PC-9 (cell line): ENCODE measurements at places on chromosomes 5 and 9.

DNA sequence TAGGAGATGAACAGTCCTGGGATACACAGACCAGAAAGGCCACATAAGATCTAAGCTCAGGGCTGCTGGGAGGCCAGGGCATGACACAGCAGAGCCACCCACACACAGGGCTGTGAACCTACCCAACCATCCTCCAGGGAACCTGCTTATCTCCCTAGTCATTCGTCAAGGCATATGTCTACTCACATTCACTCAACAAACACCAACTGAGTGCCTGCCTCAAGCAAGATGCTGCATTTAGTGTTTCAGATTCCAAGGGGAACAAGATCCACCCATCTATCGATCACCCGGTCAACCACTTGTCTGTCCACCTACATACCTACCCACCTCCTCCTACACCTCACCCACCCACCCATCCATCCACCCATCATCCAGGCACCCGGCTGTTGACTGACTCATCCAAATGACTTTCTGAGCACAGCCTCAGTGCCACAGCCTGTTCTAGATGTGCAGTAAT, 1.9 kb downstream of the DPM2 start:
- no peak for DNase-seq

- DNase-seq, result no peak
These were observed 75.7 kb downstream of the ZNF608 start for GRCh38 chr5:124670722-124671184.

- peak; percentile 48 for DNase-seq
These were observed 1.8 kb downstream of the FEM1C start for GRCh38 chr5:115542651-115543364.

DNA sequence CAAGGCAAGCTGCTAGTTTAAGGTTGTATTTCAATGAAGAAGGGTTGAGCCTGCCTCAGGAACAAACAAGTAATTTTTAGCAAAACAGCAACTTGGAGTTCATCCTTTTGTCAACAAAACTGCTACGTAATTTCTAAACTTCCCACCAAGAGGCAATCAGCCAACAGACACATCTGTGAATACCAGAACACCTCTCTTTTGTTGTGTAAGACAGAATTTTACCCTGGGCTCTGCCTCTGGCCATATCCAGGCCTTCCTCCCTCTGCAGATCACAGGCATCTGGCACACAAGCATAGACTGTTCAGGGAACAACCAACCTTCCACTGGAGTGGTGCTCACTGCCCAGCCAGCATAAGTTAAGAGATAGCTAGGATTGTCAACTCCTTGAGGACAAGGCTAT, 409.0 kb downstream of the SPOCK1 start:
- DNase-seq, result no peak

- DNase-seq, result no peak
These were observed 6.6 kb upstream of the SQSTM1 start for GRCh38 chr5:179814090-179814489.

DNA sequence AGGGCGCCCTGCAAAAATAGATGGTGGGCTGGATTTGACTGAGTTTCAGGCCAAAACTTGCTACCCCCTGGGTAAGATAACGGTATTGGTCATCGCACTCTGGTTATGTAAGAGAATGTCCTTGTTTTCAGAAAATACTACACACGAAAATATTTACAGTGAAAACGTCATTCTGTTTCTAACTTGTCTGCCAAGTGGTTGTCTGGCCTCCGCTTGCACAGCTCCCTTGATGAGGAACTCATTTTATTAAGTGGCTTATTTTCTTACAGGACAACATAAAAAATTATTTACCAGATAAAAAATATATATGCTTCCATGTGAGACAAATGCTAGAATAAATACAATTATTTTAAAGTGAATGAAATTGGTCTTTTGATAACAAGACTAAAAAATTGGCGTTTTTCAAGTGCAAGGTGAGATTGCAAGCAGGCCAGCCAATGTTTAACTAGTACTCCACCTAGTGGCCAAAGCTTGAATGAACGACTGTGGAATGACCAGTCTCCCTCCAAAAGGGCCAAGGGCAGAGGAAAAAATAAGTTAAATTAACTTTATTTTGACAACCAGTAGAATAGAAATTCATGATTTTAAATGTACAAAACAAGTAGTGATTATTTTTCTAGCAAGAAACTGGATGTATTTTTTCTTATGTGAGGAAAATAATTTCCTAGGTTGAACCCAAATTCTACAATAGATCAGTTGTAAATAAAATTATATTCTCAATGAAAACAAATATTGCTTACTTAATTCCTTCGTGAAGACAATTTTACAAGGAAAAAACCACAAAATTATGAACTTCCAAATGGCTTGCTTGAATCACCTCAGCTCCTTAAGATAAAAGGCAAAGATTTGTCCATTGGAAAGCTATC, 93.2 kb downstream of the ZFAND5 start:
- no peak for DNase-seq

GRCh38 chr5:6759401-6759800, 46.2 kb downstream of the TENT4A start:
- peak; percentile 76 for DNase-seq

DNA sequence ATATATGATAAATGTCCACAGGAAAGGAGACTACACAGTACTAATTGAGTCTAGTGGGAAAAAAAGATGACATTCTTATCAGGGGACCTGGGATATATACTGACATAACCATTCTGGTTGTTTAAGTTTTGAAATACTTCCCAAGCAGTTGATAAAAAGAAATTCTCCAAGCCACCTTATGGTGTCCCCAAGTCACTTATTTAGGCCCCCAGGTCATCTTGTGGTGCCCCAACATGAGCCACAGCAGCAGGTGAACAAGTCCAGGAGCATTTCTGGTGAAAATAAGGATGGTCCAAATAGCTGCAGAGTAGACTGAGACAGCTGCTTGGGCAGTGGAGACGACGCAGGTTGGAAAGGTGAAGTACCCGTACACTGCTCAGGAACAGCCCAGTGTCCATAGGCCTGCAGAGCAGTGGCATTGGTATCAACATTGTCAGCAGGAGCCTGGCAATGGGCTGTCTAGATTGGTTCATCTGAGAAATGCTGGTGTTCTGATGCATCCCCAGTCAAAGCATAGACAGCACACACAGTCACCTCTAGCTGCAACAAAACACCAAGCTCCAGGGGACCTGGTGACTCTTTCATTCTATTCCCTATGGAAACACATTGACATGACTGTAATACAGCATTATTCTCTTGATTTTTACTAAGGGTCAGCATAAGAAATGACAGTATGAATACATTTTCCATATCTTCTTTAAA, 430.6 kb downstream of the NR2F1-AS1 start:
- no peak for DNase-seq

GRCh38 chr9:29806937-29807618, 2233.8 kb upstream of the C9orf72 start:
- DNase-seq, result no peak

- no peak for DNase-seq
These were observed 616.0 kb upstream of the EDIL3 start for GRCh38 chr5:85000671-85001070.
